ENCODE measurements at places on chromosomes 6 and 20.

- DNase-seq = peak; percentile 53
Measured at GRCh38 chr6:145704143-145704781, 31.1 kb downstream of the EPM2A start.

GRCh38 chr20:22374678-22375590 is 209.4 kb downstream of the FOXA2 start:
- peak; percentile 57 for DNase-seq

DNA sequence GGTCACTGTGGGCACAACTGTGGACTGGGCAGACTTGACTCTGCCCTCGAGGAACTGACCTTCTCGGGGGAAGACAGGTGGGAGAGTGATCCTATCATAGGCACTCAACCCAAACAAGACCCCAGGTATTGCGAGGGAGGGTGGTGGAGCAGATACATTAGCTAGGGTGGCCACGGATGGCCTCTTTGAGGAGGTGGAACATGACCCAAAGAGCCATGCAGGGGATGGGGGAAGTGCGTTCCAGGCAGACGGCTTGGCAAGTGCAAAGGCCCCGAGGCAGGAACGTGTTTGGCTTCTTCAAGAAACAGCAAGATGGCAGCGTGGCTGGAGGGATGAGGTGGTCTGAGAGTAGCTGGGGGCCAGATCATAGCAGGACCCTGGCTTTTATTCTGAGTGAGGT is 167.6 kb downstream of the NFATC2 start:
- no peak for DNase-seq

DNA sequence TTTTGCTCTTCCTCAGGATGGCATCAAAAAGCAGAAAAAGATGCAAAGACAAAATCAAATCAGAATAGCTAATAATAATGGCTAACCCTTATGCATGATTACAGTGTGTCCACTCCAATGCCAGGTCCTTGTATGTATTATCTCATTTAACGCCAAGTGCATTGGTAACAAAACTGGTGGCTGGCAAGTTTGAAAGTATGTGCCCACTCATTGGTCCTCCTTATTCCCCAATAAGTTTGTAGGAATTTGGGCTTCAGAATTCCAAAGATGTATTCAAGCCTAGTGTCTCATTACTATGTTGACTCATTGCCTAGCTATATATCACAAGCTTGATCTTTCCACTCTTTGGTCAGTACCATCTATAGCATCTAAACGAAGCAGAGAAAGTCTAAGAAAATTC is 196.6 kb downstream of the GJA10 start:
- DNase-seq = no peak

- DNase-seq = no peak
Measured at GRCh38 chr6:30238178-30238795, 25.1 kb upstream of the TRIM26 start.

DNA sequence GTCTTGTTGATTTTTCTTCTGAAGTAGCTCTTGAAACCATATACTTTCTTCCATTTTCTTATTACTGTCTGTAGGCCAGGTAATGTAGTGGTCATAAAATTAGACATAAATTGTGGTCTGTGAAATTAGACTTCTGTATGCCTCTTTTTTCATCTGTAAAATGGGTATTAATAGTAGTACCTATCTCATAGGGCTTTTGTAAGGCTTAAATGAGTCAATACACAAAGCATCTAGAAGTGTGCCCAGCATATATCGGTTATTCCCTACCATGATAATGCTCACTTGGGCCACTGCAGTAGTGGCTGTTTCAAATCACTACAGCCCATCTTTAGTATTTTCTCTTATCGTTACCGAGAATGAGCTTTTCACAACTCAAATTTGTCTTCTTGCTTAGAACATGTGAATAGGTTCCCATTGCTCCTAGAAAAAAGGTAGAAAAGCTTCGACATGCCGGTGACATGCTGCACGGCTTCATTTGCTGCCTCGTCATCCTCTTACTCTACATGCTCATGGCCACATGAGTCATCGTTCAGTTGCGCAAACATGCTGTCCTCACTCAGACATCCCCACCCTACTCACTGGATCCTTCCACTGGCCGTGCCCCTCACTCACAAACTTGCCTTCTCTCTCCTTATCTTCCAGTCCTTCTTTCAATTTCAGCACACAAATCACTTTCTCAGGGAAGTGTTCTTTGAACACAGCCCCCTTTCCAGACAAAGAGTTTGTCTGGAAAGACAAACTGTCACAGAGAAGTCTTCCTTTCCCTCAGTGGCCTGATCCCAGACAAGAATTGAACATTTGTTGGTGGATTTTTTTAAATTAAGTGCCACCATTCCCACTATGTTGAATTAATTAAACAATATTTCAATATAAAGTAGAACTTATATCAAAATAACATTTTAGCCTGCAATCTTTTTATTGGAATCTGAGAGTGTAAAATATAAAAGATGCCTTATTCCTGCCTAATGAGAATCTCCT is 32.2 kb upstream of the ERVFRD-1 start:
- peak; percentile 88 for DNase-seq

- peak; percentile 13 for DNase-seq
Measured at GRCh38 chr6:43669050-43669921, 18.3 kb downstream of the MRPS18A start.

GRCh38 chr6:25423358-25423757 is 144.2 kb downstream of the CARMIL1 start:
- no peak for DNase-seq

- peak; percentile 94 for DNase-seq
Measured at GRCh38 chr6:160010067-160010466, 41.2 kb downstream of the IGF2R start.

- no peak for DNase-seq
Measured at GRCh38 chr6:134740027-134740373, 209.9 kb downstream of the ALDH8A1 start.

GRCh38 chr6:29726571-29727194 is 3.4 kb downstream of the HLA-F start:
- no peak for DNase-seq

DNA sequence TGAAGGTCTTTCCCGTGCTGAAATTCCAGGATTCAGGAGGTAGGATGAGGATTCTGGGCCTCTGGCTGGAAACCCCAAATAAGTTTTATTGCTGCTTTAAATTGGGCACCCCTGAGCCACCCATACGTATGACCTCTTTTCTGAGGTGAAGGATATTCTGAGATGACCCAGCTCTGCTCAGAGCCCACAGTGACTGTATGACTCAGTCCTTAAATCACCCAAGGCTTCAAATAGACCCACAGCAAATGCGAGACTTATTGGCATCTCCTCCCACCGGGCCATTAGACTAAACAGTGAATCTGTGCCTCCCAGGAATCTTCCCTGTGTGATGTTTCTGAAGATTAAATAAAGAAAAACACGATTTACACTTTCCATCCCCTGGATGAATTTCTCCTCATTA is 9.5 kb downstream of the SIRPG start:
- no peak for DNase-seq

- DNase-seq = peak; percentile 96
Measured at GRCh38 chr20:43583982-43584432, 6.7 kb upstream of the IFT52 start.

DNA sequence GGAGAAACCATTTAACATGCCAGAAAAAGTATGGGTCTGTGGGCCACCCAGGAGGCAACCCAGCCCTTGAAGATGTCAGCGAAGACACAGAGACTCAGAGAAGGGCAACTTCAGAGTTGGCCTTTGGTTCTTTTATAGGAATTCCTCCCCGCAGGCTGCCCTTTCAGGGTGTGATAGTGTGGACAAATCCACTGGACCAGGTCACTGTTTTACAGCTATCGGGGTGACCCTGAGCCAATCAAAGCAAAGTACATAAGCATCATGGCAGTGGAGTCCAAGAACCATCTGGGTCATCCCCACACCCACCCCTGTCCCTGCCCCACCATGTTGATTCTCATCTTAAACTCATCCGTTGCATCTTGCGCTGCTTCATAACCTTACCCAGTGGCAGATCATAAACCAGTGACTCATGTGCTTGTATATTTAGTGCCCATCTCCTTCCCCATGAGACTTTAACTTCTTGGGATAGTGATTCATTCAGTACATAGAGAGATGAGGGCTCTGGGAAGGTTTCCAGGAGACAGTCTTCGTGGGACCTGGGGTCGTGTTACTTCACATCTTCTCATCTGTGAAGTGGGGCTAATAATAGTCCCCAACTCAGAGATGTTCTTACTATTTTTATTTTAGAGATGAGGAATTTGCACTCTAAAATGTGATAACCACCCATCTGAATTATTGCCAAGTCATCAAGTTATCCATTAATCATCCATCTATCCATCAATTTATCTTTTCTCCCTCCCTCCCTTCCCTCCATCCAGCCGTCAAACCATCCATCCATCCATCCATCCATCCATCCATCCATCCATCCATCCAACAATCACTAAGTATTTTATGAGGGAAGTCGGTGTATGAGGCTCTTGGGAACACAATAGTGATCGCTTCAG is 51.0 kb downstream of the EDN3 start:
- DNase-seq = no peak

DNA sequence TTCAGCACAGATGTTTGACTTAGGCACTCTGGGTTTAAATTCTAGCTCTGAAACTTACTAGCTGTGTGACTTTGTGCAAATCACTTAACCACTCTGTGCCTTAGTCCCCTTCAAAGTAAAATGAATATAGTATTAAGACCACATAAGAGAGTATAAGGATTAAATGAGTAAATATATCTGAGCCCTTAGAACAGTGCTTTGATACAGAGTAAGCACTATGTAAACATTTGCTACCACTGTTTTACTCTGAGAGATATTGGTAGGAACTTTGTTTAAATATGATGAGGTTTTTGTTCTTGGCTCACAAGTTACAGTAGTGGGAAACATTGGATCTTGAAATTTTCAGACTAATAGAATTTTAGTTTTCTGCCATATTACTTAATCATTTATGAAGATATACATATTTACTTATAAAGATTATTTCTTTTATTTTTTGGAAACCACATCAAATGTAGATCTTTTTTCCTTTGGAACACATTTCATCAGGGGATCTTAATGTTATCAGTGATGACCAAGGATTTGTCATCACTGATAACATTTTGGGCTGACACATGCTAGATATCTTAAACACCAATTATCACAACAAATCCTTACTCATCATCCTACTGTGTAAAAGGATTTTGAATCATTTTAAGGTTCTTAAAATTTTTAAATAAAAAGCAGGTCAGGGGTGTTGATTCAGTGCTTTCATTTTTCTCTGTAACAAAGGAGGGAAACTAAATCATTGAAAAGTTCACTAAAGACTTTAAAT is 226.2 kb downstream of the EYA4 start:
- DNase-seq = peak; percentile 25

- no peak for DNase-seq
Measured at GRCh38 chr6:19268718-19269117, 568.5 kb upstream of the ID4 start.

DNA sequence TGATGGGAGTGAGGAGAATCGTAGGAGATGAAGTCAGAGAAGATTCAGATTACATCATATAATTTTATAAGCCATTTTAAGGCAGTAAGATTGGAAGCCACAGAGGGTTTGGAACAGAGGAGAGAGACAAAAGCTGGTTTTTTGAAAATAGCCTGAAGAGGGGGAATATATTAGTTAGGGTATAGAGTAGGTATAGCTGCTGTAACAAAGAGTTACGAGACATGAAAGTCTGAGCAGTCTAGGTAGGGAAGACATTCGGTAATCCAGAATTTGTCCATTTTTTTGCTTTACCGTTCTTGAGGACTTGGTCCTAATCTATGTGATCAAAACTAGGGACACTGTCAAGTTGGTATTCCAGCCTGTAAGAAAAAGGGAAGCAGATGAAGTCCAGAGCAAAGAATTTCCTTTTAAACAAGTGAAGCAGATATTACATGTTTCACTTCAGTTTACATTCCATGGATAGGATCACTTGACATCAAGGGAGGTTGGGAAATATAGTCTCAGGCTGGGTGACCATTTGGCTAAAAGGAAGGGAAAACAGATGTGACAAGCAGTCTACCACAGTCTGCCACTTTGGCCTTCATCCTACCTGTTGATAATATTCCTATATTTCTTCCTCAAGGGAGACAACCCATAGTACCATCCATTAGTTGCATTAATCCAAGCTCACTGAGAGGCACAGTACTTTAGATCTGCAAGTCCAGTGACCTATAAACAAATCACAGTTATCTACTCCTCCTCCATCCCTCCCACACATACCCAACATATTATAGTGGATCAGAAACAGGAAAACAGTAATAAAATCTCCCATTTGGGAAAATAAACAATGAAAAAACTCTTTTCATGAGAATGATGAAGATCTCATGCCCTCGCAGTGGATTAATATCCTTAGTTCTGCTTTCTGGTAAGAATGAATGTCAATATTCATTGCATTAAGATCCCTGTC is 10.2 kb downstream of the FAM135A start:
- no peak for DNase-seq

- DNase-seq = peak; percentile 46
Measured at GRCh38 chr20:64079273-64080012, at the start of gene RGS19. Gene RGS19, minus strand, starts transcription at chr20:64079518. Its CDS starts 2,632 bp downstream, at chr20:64076886.

- DNase-seq = no peak
Measured at GRCh38 chr6:54716010-54716409, 130.6 kb upstream of the FAM83B start.

DNA sequence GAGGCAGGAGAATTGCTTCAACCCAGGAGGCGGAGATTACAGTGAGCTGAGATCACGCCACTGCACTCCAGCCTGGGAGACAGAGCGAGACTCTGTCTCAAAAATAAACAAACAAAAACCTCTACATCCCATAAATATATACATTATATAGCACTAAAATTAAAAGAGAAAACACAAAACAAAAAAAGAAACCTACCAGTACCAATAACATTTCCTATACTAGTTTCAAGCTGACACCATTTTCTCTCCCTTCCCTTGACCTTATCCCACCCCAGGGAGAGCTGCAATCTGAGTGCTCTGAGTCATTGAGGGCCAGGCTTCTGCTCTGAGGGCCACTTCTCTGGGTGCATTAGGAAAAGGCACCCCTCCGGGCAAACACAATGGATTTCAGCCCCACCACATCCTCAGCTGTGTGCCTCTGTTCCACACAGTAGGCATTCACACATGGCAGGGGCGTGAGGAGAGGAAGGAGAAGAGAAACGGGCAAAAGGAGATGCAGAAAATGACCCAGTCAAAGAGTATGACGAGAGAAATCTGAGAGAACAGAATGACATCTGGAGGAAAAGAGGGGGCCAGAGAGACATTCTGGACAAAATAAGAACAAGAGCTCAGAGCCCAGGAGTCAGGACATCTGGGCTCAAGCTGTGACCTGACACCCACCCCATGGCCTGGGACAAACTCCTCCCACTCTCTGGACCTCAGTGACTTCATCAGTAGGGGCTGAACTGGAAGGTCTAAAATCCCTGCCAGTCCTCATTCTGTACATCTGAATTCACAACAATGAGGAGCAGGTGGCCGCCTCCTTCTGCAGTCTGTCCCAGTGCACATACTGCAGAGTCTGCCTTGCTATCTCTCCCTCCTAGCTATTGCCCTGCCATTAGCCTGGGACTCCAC is 18.2 kb downstream of the TRIM26 start:
- no peak for DNase-seq

GRCh38 chr6:135707426-135707825 is 144.1 kb upstream of the PDE7B start:
- DNase-seq = no peak
